ENCODE measurements at places on chromosomes 1 and 21.
A peak's percentile ranks its signal among the peaks of the same experiment; 100 is the strongest.

GRCh38 chr1:224325959-224326358 lies 4.0 kb downstream of the NVL start:
- no peak for DNase-seq

DNA sequence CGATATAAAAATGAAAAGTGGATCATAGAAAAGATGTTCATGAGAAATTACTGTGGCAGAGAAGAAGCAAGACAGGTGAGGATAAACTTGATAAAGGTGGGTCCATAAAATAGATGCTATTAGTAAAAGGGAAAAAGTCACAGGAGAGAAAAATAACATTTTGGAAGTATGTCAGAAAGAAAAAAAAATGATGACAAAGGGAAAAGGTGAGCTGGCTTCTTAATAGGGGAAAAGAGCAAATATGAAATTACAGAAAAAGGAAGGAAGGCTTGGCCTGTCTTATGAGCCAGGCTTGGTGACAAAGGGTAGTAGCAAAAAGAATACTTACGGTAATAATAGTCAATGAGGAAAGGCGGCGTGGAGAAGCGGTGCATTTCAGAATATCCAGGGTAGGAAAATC lies 386.1 kb downstream of the RWDD3 start:
- no peak for DNase-seq

DNA sequence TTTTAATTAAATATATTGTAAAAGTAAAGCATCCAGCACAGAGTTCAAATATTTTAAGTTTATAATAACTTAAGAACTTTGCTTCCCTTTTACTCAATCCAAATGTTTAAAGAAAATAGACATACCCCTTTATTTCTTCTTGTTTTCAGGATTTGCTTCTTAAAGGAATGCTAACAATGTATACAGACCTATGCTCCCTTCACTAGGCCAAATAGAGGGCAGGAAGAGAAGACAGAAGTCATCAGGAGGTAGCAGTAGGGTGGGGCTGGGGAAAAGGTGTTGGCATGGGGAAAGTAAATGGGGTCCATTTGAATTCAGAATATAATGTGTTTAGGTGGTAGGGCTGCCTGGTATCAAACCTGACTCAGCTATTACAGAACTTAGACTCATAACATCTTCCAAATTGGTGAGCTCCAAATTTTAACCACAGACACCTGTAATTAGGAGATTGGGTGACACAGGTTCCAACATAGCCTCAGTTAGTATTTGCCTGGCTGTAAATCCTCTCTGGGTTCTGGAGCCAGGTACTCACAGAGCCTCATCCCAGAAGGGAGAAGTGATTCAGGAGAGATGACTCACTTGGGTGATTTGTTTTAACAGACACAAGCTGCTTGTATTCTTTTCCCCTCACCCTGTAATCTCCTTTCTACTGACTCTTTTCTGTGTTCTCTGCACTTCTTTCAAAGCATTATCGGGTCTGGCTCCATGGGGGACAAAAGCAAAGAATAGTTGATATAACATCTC lies 60.1 kb upstream of the DUSP10 start:
- DNase-seq = no peak

DNA sequence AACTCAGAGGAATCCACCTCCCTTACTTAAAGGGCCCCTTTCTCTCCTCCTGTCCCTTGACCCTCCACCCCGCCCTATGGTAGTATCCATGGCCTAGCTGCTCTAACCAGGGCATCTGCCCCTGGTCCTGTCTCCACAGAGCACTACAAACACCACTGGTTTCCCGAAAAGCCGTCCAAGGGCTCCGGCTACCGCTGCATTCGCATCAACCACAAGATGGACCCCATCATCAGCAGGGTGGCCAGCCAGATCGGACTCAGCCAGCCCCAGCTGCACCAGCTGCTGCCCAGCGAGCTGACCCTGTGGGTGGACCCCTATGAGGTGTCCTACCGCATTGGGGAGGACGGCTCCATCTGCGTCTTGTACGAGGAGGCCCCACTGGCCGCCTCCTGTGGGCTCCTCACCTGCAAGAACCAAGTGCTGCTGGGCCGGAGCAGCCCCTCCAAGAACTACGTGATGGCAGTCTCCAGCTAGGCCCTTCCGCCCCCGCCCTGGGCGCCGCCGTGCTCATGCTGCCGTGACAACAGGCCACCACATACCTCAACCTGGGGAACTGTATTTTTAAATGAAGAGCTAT lies 1.7 kb downstream of the BTG2 start:
- DNase-seq = no peak

GRCh38 chr1:76857138-76857537 lies 10.1 kb upstream of the ST6GALNAC5 start:
- no peak for DNase-seq

DNA sequence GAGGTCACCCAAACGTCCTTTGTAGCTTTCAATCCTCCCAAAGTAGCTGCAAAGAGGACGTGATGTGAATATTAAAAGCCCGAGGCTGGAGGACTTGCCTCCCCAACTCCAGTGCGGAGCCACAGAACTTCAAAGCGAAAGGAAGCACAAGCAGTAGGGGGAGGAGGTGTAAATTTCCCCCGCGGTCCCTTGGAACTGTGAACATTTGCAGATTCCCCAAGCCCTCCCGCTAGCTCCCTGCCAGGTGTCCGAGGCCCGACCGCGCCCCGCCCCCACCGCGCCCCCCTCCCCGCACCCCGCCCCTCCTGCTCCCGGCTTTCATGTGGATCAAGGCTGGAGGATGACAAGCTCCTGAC lies 41.5 kb upstream of the HAO2 start:
- DNase-seq = peak; percentile 80

DNA sequence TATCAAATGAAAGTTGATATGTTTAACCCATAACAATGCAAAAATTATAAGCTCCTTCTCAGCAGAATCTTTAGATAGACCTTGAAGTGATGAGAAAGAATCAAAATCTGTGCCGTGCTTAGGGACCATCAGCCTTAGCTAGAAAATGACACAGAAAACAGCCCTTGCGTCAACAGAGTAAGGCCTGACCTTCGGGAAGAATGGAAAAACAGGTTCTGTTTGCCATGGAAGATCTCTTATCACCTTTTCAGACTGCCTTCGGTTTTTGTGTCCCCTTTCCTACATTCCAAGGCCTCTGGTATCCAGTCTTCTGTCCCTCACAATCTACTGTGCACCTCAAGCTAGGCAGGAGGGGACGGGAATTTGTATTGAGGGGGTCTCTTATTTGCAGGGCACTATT lies 37.6 kb upstream of the DPT start:
- DNase-seq = no peak

GRCh38 chr1:69929308-69930057 lies 275.9 kb downstream of the LRRC40 start:
- DNase-seq = no peak

- DNase-seq = no peak
Observed at GRCh38 chr1:21058035-21058793, 118.5 kb downstream of the EIF4G3 start.

GRCh38 chr21:38350684-38351083 lies 93.9 kb downstream of the KCNJ15 start:
- no peak for DNase-seq

GRCh38 chr1:159854116-159854692 lies 8.3 kb downstream of the VSIG8 start:
- peak; percentile 54 for DNase-seq

DNA sequence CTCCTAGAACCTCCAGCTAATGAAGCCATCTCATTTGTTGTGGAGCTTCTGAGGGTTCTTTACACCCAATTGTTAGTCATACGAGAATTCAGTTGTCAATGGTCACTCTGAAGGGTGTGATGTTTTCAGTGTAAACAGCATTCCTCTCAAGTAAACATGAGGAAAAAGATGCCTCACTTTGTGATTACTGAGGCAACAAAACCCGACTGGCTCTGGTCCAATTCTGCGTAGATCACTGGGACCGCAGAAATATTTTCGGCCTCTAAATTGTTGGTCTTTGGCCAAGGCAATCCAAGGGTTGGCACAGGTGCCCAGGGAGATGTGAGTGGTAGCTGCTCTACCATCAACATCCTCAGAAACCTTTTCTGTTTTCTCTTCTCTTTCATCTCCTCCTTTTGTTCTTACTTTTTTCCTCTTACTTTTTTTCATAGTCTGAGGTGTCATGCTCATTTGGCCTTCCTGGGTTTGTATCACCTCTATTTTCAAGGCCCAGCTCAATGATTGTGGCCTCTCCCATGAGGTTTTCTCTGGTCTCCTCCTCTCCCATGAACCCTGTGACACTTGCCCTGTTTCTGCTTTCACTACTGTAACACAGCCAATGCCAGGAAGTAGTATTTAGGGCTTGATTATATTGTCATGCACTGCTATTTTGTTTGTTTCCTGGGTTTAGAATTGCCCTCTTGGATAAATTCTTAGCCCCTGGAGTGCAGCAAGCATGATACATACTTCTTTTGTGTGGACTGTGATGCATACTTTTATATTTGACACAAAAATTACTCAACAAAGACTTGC lies 221.9 kb downstream of the TNR start:
- no peak for DNase-seq

GRCh38 chr1:172499636-172500141 lies 33.3 kb upstream of the SUCO start:
- DNase-seq = no peak
